Fibroblast of skin of right quadriceps (primary cell): ENCODE measurements at places on chromosomes 1 and 21.

GRCh38 chr1:83889707-83890106, 109.2 kb downstream of the TTLL7 start:
- peak; percentile 37 for DNase-seq

- no peak for DNase-seq
Measured at GRCh38 chr1:45833361-45833760, 29.9 kb downstream of the MAST2 start.

DNA sequence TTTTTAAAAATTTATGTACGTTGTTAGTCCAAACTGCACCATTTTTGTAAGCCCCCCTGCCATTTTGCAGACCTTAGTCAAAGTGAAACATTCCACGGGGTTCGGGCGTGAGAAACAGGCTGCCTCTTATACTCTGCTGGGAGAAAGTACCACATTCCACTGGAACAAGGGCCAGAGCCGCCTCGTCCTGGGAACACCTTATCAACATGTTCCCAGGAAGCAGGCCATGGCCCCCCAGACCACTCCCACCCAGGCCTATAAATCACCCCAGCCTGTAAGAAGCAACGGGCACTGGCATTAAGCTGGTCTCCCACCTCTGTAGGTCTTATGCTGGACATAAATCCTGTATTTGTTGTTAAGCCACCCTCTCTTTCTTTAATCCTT, 854 bp upstream of the ZRANB2 start:
- no peak for DNase-seq

DNA sequence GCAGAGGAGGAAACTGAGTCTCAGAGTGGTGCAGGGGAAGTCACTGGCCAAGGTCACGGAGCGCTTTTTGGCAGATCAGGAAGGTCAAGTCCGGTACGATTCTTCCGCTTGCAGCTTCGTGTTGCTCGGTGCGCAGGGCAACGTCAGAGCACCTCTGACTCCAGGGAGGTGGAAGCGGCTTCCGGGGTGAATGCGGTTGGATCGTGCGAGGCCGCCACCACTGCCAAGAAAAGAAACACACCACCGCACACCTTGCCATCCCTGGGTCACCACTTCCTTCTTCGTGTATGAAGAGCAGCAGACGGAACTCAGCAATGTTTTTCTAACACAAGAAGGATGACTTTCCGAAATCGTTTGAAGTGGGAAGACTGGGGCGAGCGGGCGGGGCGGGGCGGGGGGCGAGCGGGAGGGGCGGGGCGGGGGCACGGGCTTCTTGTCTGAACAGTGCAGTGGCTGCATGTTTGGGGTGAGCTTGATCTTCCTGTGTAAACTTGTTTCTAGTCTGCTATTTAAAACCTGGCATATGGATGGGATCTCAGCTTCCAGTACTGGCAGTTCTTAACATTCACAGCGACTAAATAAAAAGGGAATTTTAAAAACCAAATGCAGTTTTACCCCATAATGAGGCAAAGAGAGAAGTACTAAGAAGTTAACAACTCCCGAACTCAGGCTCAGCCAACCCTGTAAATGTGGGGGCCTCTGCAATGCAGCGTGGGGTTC, 300.0 kb downstream of the RRAGC start:
- DNase-seq: no peak

GRCh38 chr1:89589515-89589914, 43.4 kb upstream of the LRRC8C start:
- DNase-seq: peak; percentile 55

- DNase-seq: peak; percentile 87
Measured at GRCh38 chr1:10380594-10381275, 18.1 kb upstream of the PGD start.

DNA sequence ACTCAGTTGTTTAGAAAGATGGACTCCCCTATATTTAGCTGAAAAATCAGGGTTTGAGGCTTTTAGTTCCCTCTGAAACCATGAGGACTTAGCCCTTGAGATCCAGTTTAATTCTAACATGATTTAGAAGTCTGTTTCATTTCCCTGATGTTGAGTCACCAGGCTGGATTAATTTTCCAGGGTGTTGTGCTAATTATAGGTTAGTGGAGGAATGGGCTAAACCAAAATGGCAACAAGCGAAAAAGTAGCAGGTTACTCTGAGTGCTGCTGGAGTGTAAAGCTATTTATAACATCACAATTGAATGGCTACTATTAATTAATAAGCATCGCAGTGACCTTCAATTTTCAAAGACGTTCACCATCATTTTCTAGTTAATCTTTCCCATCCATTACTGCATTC, 15.5 kb upstream of the USP24 start:
- peak; percentile 28 for DNase-seq

GRCh38 chr1:203663294-203663693, 36.7 kb downstream of the ATP2B4 start:
- peak; percentile 97 for DNase-seq

DNA sequence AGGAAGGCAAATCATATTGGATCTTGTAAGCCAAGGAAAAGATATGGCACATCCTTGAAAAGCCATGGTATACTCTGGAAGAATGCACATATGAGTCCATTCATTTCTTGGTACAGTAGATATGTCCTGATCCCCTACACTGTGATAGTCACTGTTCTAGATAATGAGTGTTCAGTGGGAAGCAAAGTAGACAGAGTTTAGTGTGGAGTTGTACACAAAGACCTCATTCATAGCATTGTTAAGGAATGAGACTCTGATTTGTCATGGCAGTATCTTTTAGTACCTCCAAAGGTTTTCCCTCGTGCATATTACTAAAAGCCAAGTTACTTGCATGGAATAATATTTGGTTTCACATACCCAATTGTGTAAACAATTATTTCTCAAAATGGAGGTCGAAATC, 204.7 kb downstream of the NFIA start:
- peak; percentile 22 for DNase-seq

GRCh38 chr1:238404921-238405320, 514.2 kb upstream of the ZP4 start:
- DNase-seq: no peak

GRCh38 chr1:23792151-23792945, 1.4 kb downstream of the LYPLA2 start:
- no peak for DNase-seq

- no peak for DNase-seq
Measured at GRCh38 chr1:172835834-172836233, 176.9 kb downstream of the FASLG start.

- peak; percentile 64 for DNase-seq
Measured at GRCh38 chr1:214455971-214456867, 95.2 kb downstream of the PTPN14 start.

DNA sequence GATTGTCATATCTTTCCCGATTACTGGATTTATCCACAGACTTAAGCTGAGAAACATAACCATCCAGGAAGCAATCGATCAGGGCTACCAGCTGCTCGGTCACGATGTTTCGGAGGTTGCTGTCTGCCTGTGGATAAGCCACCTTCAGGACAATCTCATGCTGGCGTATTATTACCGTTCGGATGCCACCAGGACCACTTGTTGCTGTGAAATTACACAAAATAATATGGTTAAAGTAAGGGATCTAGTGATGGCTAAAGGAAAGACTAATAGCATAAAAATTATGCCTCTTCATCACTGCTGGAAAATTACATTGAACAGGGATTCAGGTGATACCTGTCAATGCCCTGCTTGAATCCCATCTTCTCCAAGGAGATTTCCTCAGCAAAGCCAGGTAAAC, 30.8 kb upstream of the ACTA1 start:
- no peak for DNase-seq

DNA sequence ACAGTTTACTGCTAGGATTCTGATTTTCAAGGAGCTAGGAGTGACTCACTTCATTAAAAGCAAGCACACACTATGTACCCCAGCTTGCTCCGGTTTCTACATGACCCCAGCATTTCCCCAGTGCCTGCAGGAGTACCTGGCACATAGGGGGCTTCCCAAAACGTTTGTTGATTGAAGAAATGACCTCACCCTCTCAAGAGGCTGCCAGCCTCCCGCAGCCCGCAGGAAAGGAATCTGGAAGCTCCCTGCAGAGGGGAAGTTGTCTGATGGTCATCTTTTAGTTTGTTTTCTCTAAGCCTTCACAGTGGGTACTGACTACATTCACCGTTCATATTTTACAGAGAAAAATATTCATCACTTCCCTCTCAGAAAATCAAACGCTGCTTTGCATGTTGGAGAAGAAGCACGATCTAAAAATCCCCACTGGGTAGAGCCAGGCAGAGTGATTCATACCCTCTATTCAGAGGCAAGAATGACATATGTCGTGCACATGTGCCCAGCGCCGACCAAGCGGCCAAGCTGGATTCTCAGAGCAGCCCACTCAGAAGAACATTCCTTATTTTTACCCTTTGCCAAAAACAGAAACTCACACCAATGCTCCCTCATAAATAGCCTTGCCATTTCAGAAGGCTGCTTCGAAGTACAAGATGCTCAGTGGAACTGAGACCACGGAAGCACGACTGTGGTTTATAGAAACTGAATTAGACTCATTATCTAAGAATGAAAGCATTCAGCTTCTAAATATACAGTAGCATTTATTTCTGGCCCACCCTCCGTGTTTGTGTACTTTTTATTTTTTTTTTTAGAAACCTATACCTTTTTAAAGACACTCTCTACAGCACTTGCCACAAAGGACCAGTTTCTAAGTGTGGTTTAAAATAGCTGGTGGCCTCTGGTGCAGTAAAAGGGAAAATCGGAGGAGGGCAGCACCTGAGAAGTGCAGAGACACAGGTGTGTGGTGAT, 143.2 kb downstream of the MIS18A start:
- DNase-seq: peak; percentile 85

GRCh38 chr1:12435639-12436344, 182.2 kb downstream of the DHRS3 start:
- peak; percentile 72 for DNase-seq

GRCh38 chr1:205938682-205939081, 4.6 kb downstream of the SLC26A9 start:
- no peak for DNase-seq

- no peak for DNase-seq
Measured at GRCh38 chr1:32998064-32998463, 33.5 kb upstream of the RNF19B start.

- peak; percentile 88 for DNase-seq
Measured at GRCh38 chr1:164803366-164803765, 244.4 kb downstream of the PBX1 start.

GRCh38 chr1:178060789-178061556, 32.9 kb upstream of the RASAL2 start:
- DNase-seq: peak; percentile 94

GRCh38 chr1:18597160-18598042, 33.2 kb upstream of the PAX7 start:
- peak; percentile 14 for DNase-seq

GRCh38 chr1:39655578-39656268, 16.2 kb downstream of the NT5C1A start:
- no peak for DNase-seq

DNA sequence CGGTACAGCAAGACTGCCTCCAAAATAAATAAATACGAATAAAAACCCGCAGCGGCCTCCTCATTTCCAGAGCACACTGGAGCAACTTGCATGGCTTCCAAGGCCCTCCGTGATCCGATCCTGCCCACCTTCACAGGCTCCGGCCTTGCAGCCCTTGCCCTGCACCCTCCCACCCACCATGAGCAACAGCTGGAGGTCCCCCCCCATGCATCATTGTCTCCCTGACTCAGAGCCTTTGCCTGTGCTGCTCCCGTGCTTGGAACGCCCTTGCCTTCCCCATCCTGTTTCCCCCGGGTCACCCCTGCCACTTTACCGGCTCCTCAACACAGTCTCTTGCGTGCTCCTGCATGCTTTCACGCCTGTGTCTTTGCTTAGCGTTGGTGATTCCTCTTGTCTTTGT, 71.0 kb upstream of the ANGPTL1 start:
- peak; percentile 19 for DNase-seq

DNA sequence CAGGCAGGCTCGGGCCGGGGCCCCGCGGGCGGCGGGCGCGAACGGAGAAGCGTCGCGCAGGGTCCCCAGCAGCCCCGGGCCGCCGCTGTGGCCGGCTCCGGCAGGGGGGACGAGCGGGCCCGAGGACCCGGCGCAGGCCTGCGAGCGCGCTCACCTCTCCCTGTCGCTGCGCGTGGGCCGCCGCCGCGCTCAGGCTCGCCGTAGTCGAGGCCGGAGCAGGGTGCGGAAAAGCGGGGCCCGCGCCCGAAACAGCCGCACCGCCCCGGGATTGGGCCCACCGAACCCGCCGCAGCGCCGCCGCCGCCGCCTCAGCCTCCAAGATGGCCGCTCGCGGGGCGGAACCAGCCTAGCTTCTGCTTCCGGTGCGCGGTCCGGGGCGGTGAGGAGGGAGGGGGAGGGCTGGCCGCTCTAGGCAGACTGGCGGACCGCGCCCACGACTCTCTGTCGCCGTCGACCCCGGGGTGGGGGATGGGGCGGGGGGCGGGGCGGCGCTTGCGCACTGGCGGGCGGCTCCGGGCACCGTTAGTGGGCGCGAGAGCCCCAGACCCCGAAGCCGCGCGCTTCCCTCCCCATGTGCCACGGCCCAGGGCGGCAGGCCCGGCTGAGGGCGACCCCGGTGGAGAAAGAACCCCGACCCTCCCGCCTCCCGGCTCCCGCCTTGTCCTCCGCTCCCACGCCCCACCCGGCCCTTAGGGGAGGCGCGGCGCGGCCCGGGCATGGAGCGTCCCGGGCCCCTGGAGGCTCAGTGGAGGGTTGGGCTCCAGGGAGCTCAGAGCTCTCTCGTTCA, at the start of gene UBE2J2:
Gene UBE2J2 (minus strand): TSS at position 343 of the 787 bp plus-strand sequence. CDS start 5,862 bp downstream, outside the sequence.
- DNase-seq: peak; percentile 90

DNA sequence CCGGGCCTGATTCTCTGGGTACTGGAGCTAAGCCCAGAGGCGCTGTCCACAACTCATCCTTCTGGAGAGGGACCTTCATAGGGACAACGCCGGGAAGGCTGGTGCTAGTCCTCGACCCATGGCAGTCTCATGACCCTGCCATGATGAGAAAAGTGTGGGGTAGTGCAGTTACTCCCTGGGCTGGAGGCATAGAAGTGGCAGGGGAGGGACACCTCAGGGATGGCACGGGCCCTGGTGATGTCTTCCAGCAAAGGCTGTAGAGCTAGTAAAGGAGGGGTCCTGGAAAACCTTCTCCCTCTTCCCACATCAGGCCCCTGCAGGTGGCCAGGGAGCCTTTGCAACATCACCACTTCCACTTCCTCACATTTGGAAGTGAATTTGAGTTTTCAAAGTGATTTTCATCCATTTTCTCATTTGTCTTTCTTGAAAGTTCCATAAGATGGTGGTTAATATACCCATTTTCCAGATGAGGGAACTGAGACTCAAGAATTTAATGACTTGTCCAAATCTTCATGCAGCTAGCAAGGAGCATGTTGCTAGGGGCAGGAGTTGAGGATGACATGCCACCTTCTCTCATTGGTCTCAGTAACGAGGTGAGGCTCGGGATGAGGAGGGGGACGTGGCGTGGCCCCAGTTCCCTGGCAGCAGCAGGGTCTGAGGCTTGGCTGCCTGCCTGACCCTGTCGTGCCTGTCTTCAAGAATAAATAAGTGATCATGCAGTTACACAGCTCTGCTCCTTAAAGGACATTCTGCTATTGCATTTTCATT, 3.3 kb upstream of the GOLT1A start:
- no peak for DNase-seq
